ENCODE measurements at places on chromosomes 2 and 18.

- DNase-seq: no peak
These were observed 276.9 kb downstream of the SRBD1 start for GRCh38 chr2:45334205-45334604.

- DNase-seq: no peak
These were observed 255.3 kb downstream of the SH3BP4 start for GRCh38 chr2:235206980-235207579.

DNA sequence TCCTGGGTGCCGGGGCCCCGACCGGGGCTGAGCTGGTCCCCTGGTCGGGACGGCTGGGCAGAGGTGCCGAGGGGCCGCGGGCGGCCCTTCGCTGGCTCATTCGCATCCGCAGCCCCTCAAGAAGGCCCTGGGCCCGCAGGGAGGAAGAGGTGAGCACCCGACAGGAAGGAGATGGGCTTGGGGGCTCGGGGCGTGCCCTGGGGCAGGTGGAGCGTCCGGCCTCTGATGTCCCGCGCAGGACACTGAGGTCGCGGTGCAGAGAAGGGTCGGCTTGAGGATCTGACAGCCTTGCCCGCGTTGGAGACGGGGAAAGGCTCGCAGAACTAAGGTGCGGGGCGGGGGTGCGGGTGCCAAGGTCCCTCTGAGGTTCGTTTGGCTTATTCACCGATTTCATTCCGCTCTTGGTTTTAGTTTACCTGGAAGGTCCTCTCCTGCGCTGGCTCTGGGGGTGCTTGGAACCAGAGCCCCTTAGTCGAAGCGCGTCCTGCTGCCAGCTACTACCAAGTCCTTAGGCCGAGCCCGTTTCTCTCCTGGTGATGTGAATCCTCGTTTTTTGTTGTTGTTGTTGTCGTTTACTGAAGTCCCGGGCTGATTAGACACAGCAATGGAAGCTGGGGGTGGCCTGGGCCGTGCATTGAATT, 18.9 kb upstream of the CD8A start:
- no peak for DNase-seq

DNA sequence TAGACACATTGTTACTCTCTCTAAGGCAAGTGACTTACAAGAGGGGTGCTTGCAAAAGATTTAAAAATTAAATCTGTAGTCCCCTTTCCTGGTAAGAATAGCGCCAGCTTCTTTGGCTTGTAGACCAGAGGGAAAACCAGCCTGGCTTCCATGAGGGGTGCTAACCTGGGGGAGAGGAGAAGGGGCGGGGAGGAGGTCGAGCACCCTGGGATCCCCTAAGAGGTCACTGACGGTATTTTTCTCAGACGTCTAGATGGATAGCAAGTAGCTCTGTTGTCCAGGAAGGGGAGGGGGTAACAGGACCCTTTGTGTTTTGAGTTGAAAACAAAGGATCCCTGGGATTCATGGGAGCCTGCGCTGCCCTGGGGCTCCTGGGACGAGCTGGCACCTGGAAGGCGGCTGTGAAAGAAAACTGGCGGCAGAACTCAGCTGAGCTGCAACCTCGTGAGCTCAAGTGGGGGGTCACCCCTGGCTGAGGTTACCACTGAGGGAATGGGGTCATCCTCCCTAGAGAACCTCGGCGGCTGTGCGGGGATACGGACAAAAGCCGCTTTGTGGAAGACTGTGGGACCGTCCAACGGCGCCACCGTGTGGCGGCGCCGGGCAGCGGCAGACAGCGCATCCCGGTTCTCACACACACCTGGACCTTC, 37.8 kb upstream of the MRPL19 start:
- peak; percentile 48 for DNase-seq

- DNase-seq: no peak
These were observed 2.1 kb downstream of the COL6A3 start for GRCh38 chr2:237411683-237412423.

DNA sequence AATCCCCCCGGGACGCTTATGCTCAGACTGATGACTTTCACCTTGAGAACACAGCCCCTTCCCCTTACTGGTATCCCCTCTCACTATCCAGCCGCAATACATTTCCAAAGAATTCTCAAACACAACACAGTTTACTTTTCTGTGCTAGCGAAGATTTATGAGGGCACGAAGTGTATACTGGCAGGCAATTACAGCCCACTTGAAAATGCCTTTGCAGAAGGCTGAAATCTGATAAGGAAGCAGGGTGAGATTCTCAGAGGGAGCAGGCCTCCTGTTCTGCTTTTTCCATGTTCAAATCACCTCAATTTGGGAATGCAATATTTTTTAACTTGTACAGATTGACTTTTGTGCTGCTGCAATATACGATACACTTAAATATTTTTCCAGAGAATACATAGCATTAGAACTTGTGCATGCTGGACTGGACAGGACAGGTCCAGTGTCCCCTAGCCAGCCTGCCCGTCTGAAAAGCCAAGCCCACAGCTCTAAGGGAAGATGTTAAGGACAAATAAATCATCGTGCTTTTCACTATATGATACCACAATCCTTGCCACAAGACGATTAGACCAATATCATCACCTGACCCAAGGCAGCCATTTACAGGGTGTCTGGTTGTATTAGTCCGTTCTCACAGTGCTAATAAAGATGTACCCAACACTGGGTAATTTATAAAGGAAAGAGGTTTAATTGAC, 262.1 kb downstream of the EPHA4 start:
- no peak for DNase-seq

Measured in A172 (cell line).